ENCODE measurements at places on chromosomes 1 and 21.
A peak's percentile ranks its signal among the peaks of the same experiment; 100 is the strongest.

DNA sequence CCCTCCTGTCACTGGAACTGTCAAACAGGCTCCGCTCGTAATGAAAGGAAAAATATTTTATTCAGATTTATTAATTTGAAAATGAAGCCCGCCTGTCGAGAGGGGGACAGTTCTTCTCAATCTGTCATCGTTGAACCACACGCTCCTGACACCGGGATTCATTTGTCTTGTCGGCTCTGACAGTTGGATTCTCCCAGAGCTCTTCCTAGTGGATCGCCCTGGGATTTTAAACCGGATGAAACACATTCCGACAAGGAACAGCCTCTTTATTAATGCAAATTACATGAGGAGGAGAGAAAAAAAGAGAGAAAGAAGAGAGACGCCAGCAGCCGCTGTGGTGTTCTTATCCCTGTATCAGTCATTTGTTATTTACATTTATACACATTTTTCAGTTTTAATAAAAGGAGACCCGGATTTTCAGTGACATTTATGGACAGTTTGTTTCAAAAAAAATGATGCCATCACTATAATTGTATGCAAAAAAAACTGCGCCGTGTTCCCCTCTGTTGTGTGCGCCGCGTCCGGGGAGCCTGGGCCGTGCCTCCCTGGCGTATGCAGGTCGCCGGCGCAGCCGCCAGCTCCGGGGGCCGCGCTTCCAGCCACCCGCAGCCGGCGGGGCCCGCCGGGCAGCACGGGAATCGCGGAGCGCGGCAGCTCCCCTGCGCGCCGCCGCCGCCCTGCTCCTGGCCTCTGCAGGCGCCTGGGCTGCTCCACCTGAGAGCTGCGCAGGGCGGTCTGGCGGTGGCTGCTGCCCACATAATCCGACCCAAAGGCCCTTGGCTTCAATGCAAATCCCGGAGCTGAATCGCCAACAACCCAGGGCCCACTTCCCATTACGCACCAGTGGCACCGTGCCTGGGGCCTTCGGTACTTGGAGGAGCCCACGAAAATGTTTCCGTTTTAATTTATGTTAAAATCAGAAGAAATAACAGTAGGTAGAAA, 237.9 kb upstream of the PBX1 start:
- peak; percentile 14 for DNase-seq

DNA sequence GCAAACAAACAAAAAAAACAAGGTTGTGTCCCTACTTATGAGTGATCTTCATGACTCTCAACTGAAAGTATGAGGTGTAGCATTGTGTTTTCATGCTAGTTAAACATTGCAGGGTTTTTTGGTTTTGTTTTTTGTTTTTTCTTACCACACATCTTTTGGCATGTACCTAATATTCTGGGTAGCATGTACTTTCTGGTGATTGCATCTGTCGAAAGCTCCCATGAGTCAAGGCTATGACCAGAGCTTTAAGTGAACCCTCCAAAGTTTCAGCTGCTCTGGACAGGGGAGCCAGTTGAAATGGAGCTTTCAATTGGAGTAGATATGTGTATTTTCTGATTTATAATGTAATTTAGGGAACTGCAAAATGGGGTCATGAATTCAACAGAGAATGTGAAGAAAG, 115.5 kb downstream of the KCNK2 start:
- no peak for DNase-seq

GRCh38 chr1:186295980-186296379, 79.1 kb downstream of the TPR start:
- no peak for DNase-seq

DNA sequence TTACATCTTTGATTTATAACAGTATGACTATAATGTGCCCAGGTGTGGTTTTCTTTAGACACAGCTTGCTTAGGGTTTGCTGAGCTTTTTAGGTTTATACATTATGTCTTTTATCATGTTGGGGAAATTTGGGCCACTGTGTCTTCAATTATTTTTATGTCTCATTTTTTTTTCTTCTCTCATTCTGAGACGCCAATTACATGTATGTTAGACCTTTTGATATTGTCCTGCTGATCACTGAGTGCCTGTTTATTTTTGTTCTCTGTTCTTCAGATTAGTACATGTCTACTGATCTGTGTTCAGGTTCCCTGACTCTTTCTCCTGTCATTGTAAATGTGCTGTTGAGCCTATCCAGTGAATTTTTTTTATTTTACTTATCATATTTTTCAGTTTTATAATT, 36.1 kb downstream of the TNNT2 start:
- DNase-seq = no peak

GRCh38 chr1:31054958-31055481, 10.5 kb downstream of the PUM1 start:
- DNase-seq = no peak

GRCh38 chr1:192496369-192497056, 79.1 kb upstream of the RGS1 start:
- DNase-seq = no peak

DNA sequence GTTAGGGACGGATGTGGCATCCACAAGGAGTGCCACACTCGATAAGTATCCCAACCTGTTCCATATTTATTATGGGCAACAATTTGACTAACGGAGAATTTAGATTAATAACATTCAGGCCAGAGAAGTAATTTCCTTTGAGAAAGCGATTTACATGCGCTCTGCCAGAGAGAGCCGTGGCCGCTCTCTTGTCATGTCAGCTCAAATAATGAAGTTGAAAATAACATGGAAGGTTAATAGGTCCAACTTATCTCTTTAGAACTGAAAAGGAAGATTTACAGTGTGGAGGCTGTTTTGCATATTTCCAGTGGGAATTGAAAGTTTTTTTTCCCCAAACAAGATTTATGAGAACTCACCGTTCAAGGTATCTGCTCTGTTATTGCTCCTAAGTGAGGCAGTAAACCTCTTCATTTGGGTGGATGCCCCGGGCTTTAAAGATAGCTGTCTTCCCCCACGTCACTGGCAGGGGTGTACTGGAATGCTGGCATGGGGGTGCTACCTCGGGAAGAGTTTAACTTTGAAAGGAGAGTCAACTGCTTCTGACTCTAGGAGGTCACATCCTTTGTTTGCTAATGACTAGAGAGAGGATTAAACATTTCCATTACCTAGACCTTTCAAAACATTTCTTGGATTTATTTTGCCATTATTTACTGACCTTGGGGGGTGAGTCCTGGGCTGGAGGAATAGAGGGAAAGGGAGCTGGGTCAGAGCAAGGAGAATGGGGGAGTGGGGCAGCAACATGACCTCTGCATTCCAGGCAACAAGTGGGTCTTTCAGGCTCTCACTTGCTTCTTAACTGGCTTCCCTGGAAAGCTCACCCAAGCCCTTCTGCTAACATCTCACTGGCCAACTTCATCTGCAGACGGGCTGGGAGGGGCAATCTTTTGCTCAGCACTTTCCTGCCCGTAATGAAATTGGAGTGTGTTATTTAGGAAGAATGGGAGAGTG, 204.2 kb downstream of the CAMTA1 start:
- DNase-seq = no peak

DNA sequence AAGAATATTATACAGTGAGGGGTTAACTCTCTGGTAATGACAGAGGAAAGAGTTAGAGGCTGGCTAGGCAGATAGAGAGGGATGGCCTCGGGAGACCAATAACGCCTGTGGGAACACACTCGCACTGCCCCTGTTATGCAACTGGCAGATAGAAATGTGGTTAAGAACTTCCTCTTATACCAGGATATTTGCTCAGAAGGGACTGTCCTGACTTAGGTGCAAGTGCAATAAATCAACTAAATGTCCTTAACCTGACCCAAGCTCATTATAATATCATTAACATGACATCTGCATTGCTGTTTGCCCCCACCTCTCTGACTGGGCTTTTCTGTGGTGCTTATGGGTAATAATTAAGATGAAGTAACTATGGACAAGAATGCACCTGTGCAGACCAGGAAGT, 1518.0 kb downstream of the NCAM2 start:
- DNase-seq = no peak

DNA sequence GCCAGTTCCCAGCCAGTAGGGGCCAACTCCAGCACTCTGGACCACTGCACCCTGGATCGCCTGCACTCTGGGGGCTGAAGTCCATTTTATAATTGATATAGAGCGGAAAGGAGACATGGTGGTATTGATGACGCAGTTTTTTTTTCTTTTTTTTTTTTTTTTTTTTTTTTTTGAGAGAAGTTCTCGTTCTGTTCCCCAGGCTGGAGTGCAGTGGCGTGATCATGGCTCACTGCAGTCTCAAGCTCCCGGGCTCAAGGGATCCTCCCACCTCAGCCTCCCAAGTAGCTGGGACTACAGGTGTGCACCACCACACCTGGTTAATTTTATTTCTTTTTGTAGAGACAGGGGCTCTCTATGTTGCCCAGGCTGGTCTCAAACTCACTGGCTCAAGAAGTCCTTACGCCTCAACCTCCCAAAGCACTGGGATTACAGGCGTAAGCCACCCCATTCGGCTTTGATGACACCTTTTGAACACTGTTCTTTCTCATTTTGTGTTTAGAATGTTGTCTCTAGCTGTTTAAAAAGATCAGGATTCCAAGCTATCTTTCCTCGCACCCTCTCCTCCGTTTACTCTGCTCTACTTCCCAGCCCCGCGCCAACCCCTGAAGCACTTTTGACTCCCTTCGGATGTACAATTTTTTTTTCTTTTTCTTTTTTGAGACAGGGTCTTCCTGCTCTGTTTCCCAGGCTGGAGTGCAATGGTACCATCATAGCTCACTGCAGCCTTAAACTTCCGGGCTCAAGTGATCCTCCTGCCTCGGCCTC, 960 bp downstream of the MX2 start:
- DNase-seq = no peak

- no peak for DNase-seq
Observed at GRCh38 chr21:31786164-31786920, 54.4 kb upstream of the SCAF4 start.

DNA sequence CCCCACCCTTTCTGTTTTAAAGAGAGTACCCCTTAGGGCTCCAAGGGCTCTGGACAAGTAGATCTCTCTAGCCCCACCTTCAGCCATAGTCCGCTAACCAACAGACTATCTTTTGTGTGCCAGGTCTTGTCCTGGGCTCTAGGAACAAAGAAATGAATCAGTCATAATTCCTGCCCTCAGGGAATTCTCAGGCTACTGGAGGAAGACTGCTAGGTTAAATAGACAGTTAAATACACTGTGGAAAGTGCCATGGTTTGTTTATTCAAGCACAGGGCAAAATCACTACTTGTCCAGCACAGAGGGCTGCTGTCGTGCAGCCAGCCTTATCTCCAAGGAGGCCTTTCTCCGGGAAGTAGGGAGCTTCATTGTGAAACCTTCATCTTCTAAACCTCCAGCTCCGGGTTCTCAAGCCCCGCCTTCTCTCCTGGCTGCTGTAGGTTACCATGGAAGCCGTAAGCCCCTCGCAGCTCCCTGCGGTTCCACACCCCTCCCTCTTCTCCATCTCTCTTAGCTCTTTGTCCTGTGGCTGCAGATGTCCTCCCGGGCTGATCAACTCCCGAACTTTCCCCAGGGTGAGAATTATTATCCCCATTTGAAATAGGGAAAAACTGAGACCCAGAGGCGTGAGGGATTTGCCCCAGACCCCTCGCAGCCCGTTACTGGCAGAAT, 29.8 kb downstream of the SHISAL2A start:
- DNase-seq = no peak

- DNase-seq = no peak
Observed at GRCh38 chr1:216119600-216119999, 303.6 kb downstream of the USH2A start.

DNA sequence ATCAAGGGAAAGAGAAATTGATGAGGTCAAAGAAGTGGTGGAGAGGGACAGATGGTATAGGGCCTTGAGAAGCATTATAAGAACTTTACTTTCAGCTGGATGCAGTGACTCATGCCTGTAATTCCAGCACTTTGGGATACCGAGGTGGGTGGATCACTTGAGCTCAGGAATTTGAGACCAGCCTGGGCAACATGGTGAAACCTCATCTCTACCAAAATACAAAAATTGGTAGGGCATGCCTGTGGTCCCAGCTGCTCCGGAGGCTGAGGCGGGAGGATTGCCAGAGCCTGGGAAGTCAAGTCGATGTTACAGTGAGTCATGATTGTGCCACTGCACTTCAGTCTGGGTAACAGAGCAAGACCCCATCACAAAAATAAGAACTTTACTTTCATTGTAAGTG, 5.7 kb downstream of the TMEM50A start:
- DNase-seq = no peak

DNA sequence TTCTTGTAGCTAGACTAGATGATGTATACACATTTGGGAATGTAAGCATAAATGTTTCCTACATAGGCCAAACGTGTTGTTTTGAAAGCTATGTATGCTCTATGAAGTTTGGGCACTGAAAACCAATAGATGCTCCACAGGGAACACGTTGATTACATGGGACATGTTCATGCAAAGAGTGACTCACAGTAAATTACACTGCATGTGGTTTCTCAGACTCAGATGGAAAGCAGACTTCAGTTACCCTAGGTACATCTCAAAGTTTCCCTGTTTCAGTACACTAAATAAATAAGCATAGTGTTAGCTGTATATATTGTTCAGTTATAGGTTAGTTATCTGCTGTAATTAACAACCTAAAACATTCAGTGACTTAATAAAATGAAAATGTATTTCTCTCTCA, 301.9 kb upstream of the RUNX1 start:
- DNase-seq = no peak

Measured in NCI-H510A (cell line).